ENCODE measurements at places on chromosomes 2 and 18.

DNA sequence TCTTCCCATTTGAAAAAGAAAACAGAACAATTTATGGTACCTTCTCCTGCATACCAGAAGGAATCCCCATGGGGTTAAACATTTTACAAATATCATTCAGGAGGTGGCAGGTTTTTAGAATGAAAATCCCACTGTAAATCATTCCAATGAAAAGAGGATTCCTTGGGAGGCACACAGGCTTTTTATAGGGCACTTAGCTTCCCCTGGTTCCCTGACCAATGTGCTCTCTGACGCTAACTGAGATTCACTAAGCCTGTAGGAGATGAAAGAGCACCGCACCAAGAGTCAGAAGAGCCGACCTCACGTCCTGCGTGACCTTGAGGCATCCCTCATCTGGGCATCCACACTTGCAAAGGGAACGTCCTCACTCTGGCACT lies 82.5 kb downstream of the CMPK2 start:
- no peak for DNase-seq

DNA sequence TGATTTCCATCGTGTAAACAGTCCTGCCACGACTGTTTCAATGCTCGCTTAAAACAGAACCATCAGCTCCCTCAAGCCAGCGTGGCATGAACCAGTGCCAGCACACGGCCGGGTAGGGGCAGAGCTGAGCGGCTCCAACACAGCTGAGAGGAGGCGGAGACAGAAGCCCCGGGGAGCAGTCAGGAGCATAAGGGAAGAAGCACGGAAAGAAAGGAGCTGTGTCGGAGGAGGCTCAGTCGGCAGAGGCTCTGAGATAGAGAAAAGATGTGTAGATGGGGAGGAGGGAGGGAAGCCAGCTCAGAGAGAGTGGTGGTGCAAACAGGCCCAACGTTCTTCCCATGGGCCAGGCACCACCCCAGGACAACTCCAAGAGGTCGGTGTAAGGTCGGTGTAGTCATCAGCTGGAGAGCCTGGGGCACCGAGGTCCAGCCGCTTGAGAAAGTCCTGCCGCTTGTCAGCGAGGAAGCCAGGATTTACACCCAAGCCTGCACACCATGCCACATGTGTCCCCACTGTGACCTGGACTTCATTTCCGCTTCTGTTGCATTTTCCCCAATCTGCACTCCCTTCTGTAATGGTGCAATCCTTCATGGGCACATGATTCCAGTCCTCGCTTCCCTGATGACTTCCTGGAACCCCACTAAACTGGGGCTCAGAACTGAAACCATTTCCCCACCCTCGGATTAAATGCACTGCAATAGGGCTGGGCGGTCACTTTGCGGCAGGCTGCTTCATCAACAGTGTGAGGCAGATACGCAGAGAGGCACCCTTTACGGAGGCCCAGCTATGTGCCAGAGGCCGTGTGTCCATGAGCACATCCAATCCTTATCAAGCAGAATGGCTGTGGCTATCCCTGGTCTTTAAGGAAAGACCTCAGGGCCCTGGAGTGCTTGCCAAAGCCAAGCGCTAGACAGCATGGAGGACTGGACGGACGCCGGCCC lies 43.5 kb downstream of the CYP27C1 start:
- DNase-seq = no peak

- DNase-seq = no peak
Measured at GRCh38 chr2:207311316-207312005, 145.7 kb upstream of the KLF7 start.

DNA sequence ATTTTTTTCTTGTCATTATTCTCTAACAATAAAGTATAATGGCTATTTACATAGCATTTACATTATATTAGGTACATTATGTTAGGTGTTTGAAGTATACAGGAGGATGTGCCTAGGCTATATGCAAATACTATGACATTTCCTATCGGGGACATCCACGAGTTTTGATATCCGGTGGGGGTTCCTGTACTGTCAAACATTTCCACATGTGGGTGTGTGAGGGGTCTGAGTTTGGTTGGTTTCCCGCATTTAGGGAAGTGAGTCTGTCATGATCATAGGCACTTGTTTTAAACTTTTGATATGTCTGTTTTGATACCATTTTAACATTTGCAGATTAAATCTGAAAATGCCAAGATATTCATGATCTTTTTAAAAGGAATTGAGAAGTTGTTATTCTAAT lies 76.0 kb downstream of the CEP192 start:
- no peak for DNase-seq

DNA sequence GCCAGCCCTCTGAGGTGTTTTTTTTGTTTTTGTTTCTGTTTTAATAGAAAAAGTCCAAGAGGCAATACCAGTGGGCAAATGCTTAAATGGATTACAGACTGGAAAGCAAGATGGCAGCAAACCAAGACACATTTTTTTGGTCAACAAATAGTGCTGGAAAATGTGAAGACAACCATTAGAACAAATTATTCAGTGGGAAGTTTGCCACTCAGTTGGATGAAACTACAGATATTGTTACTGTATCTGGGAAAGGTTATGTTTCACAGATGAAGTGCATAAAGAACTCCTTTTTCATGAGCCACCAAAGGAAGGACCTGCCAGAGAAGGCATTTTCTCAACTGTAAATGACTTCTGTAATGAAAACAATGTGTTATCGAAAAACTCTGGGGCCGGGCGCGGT lies 93.0 kb upstream of the ODC1 start:
- no peak for DNase-seq

- DNase-seq = no peak
Measured at GRCh38 chr18:13382954-13383827, 164.6 kb downstream of the LDLRAD4 start.

GRCh38 chr2:165804719-165805118 lies 10.7 kb upstream of the GALNT3 start:
- DNase-seq = no peak

- DNase-seq = no peak
Measured at GRCh38 chr2:151771599-151772358, 37.5 kb upstream of the NEB start.

- no peak for DNase-seq
Measured at GRCh38 chr18:3791238-3791637, 341.3 kb downstream of the TGIF1 start.

DNA sequence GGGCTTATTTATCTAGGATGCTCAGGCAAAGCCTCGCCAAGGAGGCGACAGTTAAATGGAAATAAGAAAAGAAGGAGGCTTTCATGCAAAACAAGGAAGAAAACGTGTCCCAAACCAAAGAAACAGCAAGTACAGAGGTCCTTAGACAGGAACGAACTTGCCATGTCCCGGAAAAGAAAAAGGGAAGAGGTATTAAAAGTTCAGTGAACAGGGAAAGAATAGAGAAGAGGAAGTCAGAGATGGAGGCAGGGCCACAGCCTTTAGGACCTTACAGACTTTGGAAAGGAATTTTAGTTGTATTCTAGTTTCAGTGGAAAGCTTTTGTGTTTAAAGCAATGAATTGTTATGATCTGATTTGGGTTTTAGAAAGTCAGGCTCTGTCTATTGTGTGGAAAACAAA lies 22.1 kb downstream of the IKZF2 start:
- DNase-seq = no peak

GRCh38 chr2:68463287-68463877 lies 3.7 kb downstream of the FBXO48 start:
- DNase-seq = no peak

DNA sequence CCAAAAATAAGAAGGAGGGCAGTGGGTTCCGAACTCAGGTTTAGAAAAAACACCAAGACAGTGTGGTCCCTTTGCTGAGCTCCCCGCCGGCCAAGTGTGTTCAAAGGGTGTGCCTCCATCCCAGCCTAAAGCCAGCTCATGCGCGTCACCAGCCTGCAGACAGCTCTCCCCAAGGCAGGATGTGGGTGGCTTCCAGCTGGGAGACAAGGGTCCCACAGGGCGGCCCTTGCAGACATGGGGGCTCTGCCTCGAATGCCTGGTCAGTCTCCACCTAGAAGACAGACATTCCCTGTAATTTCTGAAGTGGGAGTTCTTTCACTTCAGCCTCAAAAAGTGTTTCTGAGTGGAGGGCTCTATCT lies 135.8 kb upstream of the GPC1 start:
- DNase-seq = no peak

DNA sequence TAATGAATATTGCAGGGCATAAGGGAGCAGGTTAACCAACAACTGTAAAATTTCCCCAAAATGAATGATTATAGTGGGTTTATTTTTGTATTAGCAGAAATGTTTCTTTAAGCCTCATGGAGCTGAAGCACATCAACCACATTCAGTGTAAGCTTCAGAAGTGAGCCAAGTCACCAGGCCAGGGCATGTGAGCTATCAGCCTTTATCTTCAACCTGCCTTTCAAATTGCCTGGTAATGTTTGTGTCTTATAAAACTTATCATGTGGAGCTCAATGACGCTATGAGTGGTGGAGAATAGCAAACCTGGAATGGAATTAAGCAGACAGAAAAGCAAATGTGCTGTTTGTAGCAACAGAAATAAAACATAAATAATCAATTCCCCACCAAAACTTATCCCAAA lies 1068.4 kb downstream of the LRP1B start:
- DNase-seq = no peak

- DNase-seq = no peak
Measured at GRCh38 chr2:24435391-24436316, 55.4 kb upstream of the NCOA1 start.

GRCh38 chr2:152505495-152505906 lies 170.5 kb downstream of the FMNL2 start:
- DNase-seq = no peak

DNA sequence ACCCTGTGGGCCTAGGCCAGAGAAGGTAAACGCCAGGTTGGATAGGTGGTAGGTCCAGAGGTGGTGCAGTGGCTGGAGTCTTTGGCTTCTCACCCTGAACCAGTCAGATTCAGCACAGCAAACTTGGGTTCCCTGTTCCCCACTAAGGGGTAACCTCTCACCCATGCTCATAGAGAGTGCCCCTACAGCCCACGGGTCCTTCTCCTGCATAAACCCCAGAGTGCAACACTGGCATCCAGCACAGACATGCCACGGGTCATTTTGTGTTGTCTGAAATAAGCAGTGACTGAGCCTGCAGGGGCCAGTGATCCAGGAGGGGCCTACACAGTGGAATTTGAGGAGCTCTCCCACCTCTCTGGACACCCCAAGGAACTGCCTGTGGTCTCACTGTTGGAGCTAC lies 40.5 kb upstream of the ATP6V1B1 start:
- no peak for DNase-seq

DNA sequence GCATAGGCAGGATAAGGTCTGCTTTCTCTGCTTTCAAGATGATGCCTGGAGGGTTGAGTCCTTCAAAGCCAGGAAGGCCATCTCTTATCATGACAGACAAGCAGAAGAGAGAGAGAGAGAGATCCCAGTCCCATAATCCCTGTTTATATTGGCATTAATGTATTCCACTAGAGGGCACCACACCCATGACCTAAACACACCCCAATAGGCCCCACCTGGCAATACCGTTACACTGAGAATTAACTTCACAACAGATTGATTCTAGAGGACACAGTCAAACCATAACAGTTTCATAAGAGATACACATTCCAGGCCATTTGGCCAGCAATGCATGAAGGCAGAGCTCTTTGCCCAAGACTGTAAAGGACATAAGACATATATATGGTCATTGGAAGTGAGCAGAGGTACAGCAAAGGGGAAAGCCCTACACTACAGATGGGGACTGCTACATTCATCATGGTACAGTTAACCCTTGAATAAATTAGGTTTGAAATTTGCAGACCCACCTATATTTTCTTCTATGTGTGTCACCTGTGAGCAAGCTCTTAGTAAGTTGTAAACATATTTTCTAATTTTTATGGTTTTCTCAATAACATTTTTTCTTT lies 1516.1 kb downstream of the RPIA start:
- DNase-seq = no peak

GRCh38 chr2:181991171-181991885 lies 5.7 kb downstream of the PPP1R1C start:
- DNase-seq = no peak

DNA sequence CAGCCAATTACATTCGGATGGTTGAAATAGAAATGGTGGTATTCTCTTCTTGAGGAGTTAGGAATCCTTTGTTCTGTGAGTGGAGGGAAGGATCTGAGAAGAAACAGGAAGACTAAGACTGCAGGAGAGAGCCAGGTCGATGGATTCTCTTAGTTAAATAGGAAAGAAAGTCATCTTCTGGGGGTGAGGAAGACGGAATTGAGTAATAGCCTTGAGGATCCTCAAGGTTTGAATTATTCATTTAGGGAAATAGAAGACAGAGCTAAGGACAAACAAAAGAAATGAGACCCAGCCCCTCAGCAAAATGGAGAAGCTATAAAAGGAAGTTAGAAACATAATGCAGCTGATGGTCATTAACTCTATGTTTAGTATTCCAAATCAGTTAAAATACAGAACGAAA lies 1.8 kb downstream of the LAPTM4A start:
- DNase-seq = no peak

DNA sequence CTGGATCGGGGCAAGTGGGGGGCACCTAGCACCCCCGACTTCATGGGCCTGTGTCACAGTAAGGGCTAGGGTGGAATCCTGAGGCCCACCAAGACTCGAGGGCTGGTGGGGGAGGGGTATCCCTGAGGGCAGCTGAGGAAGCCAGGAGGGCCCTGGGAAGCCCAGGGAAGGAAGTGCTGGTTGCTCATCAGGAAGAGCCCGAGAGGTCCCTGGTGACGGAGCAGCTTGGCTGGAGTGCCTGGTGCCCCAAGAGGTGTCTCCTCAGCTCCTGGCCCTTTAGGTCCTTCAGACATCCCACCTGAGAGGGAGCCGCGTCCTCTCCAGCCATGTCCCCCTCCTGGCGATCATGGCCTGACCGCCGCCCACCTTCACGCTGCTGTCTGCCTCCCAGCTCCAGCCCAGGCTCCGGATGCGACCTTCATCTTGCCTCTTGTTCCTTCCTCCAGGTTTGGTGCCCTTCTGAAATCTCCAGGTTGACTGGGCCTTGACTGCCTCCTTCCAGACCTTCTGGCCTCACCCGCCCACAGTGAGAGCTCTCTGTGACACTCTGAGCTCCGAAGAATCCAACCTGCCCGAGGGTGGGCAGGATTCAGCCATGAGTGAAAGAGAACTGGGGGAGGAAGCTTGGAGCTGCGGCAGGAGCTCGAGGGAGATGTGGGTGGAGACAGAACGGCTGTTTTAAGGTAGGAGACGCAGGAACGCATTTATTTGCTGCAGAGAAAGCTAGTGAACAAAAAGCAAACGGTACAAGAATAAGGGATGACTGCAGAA lies 42.7 kb upstream of the SEMA4C start:
- DNase-seq = no peak

DNA sequence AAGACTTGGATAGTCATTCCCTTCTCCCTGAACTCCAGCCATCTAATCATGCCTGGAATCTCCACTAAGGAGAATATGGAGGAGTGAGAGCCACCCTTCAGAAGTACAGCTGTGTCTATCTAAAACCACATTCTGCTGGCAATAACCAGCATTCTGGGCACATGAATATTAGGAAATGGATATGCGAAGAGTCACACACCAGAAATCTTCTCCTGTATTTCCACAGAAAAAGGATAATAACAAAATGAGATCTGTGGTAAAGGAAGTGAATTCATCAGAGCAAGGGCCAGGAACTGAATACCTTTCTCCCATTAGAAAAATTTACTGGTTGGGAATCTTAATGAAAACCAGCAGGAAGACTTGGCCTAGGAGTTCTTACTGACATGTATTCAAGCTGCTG lies 218.8 kb downstream of the SCG2 start:
- no peak for DNase-seq

GRCh38 chr2:100647709-100648108 lies 84.9 kb downstream of the PDCL3 start:
- no peak for DNase-seq

All from stimulated activated CD8-positive, alpha-beta memory T cell treated with anti-CD3 and anti-CD28 coated beads, Interleukin-4, amount 100 ng/mL, for 1 hour (primary cell).